Coronary artery (tissue), 2 donors: ENCODE measurements at places on chromosomes 6 and 20.

- no peak for DNase-seq
Observed at GRCh38 chr6:105112577-105112976, 67.2 kb downstream of the POPDC3 start.

DNA sequence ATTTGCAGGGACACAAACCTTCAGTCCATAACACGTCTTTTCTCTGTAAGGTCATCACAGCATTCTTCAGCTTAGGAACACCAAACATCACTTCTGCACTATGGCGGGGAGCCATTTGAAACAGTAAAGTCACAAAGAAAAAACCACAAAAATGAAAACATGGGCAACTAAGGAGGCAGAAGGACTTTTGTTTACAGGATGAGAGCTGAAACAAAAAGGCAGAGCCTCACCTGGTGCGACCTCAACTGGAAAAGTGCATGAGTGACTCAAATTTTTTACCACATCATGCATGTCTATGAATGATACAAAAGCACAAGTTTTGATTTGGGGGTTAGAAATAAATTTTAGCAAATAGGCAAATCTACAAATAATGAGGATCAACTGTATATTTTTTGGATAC lies 68.2 kb upstream of the TNFAIP3 start:
- no peak for DNase-seq

DNA sequence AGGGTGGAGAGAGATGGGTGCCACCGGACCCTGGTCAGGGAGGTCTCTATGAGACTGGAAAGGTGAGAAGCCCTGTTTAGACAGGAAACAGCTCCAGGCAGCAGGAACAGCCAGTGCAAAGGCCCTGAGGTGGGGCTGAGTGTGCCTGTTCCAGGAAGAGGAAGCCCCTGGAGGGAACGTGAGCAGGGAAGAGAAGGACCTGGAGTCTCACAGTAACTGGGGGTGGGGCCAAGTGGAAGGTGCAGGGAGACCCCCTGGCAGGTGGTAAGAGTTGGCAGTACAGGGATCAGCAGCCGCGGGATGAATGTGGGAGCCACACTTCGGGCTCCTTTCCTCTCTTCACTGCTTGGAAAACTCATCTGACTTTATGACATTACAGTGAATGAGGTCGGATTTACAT lies 43.8 kb upstream of the CST5 start:
- DNase-seq = peak; percentile 62

GRCh38 chr20:53513489-53514298 lies 79.9 kb downstream of the ZNF217 start:
- DNase-seq = no peak

GRCh38 chr6:44582930-44583329 lies 195.4 kb downstream of the CDC5L start:
- DNase-seq = no peak

DNA sequence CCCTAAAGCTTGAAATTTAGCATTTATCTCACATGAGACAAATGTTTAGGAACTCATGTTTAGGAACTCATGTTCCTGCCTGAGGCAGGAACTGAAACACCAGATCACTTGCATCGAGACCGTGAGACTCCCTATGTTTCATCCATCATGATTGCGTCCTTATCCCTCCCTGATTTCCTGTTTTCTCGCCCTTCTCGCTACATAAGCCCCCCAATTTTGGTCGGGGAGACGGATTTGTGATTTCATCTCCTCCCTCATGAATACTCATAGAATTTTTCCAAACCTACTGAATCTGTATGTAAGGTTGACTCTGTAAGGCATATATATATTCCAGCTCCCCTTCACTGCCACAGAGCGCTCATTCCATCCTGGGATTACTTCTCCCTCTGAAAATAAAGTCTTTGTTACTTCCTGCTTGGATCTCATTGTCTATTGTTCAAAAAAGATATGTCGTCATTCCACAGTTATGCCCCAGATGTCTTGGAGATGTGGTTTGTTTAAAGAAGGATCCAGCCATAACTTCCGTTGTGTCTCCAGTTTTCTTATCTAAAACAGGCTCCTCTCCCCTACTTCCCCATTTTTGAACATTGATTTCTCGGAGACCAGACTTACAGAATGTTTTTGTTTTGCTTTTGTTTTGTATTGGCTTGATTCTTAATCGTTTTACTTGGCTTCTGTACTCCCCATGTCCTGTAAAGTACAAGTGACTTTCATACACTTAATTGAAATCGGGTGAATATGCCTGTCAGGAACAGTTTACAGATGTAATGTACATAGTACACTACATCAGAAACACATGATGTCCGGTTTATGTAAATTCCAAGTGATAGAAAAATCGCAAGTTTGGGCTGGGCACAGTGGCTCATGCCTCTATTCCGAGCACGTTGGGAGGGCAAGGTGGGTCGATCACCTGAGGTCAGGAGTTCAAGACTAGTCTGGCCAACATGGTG lies 118.7 kb downstream of the HFE start:
- no peak for DNase-seq
